Pancreas (tissue), 10 donors: ENCODE measurements at places on chromosomes 4 and X.
A peak's percentile ranks its signal among the peaks of the same experiment; 100 is the strongest.

DNA sequence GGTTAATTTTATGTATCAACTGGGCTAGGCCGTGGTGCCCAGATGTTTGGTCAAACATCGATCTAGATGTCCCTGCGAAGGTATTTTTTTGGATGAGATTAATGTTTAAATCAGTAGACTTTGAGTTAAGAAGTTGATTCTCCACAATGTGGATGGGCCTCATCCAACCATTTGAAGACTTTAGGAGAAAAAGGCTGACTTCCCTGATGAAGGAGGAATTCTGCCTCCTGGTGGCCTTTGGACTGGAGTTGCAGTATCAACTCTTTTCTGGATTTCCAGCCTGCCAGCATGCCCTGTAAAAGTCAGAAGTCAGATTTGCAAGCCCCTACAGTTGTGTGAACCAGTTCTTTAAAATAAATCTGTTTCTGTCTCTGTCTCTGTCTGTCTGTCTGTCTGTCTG, 91.4 kb downstream of the STK32B start:
- no peak for DNase-seq

GRCh38 chr4:80006935-80007744, 65.9 kb downstream of the ANTXR2 start:
- no peak for DNase-seq

- DNase-seq: no peak
These were observed 728 bp downstream of the UBA6 start for GRCh38 chr4:67700116-67700737.

DNA sequence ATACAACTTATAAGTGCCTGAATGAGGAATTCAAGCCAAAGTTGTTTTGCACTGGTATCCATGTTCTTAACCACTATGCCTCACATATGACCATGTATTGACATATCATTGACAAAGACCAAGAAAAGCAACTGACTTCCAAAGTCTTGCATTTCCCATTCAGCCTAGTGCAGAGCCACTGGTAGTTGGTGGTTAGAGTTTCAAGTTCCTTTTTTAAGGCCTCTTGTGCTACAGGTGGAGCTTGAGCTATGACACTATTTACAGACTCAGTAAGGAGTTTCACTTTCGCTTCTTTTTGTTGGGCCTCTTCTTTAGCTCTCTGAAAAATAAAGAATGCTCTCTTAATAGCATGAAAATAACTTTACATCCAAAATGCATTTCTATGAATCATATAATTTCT, 763.0 kb downstream of the DMD start:
- no peak for DNase-seq

GRCh38 chr4:78372355-78372988, 179.1 kb upstream of the ANXA3 start:
- no peak for DNase-seq

DNA sequence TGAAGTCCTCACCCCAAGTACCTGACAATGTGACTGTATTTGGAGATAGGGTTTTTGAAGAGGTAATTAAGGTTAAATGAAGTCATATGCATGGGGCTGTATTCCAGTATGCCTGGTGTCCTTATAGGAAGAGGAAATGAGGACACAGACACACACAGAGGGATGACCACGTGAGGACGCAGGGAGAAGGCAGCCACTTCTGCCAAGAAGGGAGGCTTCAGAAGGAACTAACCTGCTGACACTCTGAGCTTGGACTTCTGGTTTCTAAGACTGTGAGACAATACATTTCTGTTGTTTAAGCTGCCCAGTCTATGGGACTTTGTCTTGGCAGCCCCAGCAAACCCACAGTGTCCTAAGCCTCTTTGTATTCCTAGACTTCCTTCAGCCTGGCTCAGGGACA, 3.0 kb upstream of the SLC2A9 start:
- DNase-seq: no peak

- DNase-seq: no peak
These were observed 179.6 kb downstream of the SLC4A4 start for GRCh38 chr4:71518283-71518989.

DNA sequence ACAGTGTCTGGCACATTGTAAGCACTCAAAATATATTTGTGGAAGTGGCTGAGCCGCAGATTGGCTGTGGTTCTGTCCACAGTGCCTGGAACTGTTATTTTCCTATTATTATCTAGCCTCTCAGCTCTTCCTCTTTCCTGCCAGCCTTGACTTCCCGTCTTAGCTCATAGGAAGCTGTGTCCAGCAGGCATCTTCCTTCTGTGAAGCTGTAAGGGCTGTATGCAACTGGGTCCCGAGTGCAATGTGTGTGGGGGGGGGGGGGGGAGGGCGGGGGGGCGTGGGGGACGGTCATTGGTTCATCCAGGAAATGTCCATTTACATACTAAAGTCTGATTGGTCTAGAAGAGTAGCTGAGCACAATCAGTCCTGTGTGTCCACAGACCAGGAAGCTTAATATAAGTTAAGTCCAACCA, 210.7 kb downstream of the PDGFRA start:
- peak; percentile 18 for DNase-seq

DNA sequence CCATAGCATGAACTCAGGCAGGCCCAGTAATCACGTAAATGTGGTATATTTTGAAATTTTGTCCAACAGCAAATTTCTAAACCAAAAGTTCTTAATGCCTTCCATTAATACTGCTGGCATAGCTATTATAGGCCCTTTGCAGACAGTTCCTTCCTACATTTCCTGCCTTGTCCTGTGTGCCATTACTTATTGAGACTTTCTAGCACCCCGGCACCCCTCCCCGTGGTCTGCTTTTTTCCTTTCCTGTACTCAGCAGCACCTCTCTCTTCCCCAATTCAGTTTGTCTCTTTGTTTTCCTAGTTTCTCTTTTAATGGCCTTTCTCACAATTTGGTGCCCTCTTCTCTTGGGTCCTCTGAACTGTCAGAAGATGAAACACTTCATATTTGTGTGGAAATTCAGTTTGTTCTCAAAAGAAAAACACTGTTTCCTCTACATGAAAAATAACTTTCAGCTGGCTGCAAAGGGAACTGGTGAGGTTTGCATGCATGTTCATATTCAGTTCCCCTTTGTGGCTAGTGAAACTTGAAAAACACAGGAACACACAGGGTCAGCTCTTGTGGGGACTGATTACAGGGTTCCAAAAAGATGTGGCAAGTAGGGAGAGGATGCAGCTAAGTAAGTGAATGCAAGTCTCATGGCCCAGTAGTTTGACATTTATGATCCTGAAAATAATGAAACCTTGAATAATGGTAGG, 17.1 kb downstream of the GPR34 start:
- DNase-seq: no peak

DNA sequence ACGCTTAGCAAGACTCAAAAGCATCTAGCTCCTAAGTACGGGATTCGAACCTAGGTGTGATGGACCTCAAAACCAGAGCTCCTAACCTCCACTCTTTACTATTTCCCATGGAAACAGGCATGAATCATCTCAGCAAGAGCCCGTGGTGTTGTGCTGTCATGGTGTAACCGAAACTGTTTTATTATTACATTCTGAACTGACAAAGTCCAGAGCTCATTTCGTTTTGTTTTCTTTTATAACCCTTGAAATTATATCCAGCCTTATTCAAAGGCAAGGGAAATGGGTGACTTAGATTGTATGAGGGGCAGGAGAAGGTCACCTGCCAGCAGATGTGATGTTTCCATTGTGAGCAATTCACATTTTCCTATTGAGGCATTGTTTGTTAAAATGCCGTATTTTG, 301.1 kb downstream of the FRMPD4 start:
- DNase-seq: no peak

DNA sequence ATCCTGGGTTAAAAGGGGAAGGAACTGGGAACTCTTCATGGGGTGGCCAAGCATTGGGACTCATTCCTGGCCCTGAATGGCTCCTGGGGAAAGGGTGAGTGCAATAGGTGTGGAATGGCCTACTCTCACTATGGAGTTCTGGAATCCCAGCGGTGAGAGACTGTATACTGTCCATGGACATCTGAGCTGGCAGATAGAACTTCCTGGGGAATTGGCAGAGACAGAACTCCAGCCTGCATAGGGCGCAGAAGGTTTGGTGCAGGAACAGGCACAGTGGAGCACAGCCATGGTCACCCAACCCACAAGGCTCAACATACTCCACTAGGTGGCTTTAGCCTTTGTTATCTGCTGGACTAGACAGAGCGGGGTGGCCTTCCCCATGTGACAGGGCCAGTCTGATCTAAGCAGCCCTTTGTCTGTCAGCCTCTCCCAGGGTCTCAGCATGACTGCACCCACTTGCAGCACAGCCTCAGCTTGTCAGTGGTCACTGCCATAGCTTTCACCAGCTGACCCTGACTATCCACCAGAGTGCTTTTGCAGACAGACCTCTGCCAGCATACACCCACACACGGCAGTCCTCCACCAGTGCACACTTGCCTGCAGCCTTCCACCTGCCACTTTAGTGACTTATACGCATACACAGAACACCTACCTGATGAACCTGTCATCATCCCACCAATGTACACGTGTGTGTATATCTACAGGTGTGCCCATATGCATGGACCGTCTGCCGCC, 48.4 kb downstream of the TECRL start:
- no peak for DNase-seq

DNA sequence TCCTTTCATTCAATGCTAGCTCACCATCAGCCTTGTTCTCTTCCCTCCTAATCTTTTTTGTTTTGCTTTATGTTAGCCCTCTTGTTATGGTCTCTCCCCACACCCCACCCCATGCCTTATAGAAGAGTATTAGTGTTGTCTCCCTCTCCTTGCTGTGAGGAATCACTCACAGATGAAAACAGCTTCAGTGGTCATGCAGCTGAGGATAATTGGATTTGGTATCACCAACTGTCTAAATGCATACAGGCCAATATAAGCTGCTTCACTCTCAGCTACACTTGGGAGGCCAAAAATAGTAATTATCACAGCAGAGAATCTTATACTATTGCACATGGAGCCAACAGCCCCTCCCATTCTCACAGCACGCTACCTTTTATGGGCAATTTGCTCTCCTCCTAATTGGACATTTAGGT, 494.6 kb upstream of the FAM241A start:
- DNase-seq: no peak

GRCh38 chr4:108881986-108882385, 119.1 kb upstream of the ETNPPL start:
- DNase-seq: no peak

DNA sequence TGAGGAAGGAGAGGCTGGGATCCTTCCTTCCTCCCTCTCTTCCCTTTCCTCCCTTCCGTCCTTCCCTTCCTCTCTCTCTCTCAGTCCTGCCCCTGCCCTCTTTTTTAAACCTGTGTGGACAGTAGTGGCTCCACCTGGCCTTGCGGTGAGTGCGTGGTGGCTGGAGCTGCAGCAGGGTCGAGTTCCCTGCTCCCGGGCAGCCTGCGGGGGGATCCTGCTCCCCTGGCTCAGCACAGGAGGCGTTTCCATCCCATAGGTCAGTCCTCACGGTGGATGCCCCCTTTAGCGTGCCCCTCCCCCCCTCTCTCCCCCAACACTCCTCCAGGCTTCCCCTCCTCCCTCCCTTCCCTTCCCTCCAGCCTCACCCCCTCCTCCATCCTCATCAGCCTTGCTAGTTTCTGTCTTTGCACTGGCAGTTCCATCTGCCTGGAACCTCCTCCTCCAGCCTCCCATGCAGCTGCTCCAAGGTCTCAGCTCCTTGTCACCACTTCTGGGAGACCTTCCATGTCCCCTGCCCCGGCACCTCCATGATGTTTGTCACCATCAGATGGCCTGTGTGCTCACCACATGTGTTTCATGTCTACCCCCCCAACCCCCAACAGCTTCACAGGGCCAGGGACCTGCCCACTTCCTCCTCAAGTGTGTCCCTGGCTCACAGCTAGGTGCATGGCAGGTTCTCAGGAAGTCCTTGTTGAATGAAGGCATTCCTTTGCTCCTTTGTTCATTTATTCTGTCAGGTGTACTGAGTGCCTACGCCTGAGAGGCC, 68.4 kb downstream of the PSAPL1 start:
- no peak for DNase-seq

DNA sequence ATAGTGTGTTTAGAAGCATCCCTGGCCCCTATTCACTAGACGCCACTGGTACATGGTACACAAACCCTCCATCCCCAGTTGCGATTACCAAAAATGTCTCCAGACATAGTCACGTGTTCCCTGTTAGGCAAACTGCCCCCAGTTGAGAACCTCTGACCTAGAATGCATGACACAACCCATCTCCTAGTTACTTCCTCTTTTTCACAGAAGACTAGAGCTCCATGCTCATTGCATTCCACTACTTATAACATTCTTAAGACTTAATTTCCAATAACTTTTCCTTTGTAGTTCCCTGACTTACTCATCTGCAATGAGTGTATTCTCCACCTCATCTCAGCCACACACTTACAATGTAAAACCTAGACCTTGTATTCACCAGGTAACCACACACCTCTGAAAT, 68.6 kb downstream of the PRSS12 start:
- no peak for DNase-seq

DNA sequence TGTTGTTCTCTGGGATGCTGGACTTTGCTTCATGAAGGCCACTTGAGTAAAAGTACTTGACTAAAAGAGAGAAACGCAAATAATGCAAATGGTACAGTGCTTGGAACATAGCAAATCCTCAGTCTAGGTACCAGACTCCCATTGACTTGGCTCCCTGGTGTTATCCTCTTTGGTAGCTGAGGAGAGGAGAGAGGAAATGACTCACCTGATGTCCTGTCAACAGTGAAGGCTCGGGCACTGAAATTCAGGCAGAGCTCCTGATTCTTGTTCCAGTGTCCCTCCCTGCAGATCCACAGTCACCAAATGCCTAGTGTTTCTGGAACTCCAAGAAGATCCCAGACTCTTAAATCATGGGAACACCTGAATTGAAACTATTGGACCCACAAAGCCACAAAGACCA, 22.5 kb upstream of the TCEAL4 start:
- no peak for DNase-seq

DNA sequence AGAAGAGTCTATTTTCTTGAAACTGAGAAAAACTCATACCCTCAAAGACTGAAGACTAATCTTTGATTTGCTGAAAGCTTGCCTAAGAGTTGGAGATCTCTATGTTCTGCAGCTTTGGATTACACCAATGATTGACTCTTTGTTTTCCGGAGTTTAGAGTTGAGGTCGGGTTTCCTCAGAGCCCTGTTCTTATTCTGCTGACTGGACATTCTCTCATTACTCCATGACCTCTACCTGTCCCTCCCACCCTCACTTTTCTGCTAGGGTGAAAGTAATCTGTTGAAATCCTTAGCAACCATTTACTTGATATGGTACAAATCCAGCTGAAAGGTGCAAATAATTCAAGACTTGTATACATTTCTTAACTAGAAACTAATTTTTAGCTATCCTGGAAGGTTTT, 421.5 kb upstream of the FRG1 start:
- DNase-seq: no peak

GRCh38 chr4:17033768-17034181, 135.3 kb upstream of the LDB2 start:
- DNase-seq: no peak

DNA sequence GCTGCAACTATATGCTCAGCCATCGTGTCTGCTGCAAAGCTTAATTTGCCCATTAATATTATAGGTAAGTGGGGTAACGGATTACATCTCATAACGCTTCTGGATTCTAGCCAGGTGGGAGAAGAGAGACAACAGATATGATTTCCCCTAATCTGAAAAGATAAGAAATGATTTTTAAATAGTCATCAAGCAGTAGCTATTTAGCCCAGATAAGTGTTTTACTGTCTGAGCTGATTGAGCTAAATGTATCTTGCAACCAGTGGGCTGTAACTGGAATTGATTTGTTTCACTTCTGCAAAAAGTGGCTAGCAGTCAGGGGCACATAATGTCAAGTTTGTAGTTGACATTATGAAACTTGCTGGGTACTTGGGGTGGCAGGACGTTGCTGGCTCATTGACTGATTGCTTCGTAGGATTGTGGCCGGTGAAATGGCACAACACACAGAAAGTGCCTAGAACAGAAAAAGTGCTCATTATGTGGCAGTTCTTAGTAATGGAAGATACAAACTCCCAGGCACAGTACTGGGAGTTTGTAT, 18.5 kb downstream of the LAP3 start:
- DNase-seq: no peak

- no peak for DNase-seq
These were observed 91.4 kb downstream of the MAOA start for GRCh38 chrX:43747476-43747875.
